ENCODE measurements at places on chromosomes 6 and 20.

- DNase-seq, result peak; percentile 9
These were observed 28.2 kb upstream of the PLAGL1 start for GRCh38 chr6:144036064-144036834.

GRCh38 chr6:105374010-105374420 is 28.9 kb downstream of the PREP start:
- peak; percentile 60 for DNase-seq

- no peak for DNase-seq
These were observed 338.1 kb downstream of the PLCB1 start for GRCh38 chr20:8470156-8470555.

DNA sequence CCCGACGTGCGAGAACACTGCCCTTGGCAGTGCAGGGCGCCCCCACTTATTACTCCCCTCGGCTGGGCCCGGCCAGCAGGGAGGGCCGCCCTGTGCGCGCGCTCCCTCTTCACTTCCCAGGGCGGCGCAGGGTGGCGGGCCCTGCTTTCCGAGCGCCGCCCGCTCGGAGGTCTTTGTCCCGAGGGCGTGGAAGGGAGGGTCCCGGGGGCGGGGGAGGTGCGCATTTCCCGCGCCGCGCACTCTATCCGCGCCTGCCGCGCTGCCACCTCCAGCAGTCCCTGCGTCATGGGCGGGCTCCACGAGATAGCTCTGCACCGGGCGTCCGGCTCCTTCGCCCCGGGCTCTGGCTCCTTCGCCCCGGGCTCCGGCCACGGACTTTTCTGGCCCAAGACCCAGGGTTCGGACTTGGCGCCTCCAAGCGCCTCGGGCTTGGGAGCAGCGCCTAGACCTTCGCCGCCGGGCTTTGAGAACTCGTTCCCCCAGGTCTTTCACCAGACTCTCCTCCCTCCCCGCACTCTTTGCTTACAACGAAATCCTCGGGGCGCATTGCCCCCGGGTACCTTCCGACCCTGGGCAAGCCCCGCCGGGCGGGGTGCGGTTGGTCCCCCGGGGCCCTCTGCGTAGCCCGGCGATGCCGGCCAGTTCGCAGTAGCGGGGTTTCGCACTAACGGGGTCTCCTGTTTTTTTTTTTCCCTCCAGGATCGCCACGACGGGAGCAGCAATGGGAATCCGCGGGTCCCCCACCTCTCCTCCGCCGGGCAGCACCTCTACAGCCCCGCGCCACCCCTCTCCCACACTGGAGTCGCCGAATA is 1.6 kb downstream of the TFAP2C start:
- peak; percentile 48 for DNase-seq

DNA sequence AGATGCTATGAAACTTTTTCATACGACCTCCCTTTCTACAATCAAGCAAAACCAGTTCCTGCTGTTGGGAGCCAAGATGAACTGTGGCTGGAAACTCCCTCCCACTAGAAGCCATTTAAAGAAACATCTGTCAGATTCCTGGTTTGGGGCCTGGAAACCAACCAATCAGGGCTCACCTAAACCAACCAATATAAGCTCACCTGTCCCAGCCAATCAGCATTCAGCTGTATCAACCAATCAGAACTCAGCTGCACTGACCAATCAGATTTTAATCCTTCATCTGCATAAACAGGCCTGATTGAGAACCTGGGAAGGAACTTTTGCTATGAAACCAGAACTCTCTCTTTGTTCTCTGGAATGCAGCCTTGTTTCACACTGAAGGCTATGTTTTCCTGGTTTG is 42.4 kb downstream of the SNX14 start:
- DNase-seq, result no peak

DNA sequence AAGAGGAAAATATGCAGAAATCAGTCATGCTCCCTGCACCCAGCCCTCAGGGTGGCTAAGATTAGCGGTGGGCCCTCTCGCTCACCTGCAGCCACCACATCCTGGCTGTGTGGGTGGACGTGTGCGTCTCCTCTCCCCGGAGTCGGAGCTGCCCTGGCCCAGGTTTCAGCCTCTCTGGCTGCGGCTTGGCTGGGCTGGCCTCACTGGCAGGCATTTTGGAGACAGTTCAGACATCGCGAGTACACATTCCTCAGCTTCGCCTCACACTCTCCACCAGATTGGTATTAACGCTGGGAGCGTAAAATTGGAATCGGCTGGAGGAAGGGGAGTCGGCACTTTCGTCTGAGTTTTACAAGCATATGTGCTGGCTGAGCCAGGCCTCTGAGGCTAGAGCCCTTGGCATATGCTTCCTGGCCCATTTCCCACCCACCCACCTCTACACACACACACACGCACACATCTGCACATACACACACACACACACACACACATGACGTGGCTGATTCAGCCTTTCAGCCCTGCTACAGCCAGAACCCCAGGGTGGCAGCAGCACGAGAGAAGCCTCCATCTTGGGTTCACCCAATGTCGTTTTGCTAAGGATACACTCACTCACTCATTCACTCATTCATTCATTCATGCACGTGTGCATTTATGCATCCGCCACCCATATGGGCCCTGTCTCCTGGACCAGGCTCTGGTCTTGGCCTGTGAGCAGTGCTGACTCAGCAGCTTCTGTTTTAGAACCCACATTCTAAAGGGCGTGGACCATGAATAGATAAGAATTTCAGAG is 42.9 kb downstream of the BCAS4 start:
- peak; percentile 95 for DNase-seq

DNA sequence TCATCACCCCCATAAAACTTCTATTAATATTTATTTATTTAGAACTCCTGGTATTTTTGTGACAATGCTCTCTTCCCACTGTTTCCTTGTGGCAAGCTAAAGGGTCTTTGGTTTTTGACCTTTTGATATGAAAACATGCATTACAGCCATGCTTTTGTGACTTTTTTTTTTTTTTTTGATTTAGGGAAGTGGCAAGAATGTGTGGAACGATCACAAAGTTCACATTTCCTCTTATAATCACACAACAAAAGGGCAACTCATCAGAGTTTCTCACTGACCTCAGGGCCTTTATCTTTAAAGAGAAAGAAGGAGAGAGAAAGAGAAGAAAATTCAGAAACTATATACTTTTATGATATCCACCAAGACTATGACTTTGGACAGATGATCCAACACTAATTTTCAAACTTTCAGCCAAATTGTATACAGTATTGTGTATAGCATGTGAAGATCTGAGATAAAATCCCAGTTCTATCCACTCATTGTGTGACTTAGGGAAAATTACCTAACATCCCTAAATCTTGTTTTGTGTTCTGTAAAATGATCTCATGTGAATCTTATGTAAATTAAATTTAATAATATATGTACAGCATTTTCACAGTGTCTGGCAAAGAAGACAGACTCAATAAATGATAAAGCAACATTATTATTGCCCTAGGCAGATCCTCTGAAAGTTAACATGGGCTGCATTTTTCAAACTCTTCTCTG is 106.8 kb upstream of the MARCKS start:
- DNase-seq, result no peak

DNA sequence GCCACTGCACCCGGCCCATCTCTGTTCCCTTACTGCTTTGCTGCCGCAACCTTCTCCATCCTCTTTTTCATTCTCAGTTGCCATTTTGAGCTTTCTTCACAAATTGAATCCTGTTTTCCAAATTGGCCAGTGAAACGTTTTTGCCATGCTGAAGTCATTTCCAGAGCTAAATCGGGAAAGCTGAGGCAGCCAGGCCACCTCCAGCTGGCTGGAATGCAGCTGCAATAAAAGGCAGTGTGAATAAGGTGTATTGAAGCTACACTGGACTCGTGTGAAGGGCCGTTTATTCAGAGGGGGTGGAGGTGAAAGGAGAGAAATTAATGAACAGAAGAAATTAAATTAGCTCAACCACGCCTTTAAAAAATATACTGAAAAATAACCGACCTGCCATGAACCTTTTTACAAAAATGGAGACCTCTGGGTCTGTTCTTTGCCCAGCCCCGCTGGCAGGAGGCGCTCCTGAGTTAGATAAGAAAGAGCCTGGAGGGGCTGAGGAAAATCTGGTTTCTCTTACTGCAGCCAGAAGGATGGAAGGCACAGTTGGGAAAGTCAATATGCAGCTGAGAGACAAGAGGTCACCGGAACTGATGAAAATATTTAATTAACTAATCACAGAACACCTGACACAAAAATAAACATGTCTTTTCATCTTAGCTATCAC is 283.9 kb downstream of the FOXC1 start:
- DNase-seq, result peak; percentile 25

- DNase-seq, result no peak
These were observed 2.8 kb downstream of the TENT5A start for GRCh38 chr6:81749707-81750106.

All from fibroblast of lung (primary cell).